ENCODE measurements at places on chromosomes 2 and 18.

- peak; percentile 89 for DNase-seq
These were observed 70.0 kb downstream of the NAB1 start for GRCh38 chr2:190718652-190719526.

DNA sequence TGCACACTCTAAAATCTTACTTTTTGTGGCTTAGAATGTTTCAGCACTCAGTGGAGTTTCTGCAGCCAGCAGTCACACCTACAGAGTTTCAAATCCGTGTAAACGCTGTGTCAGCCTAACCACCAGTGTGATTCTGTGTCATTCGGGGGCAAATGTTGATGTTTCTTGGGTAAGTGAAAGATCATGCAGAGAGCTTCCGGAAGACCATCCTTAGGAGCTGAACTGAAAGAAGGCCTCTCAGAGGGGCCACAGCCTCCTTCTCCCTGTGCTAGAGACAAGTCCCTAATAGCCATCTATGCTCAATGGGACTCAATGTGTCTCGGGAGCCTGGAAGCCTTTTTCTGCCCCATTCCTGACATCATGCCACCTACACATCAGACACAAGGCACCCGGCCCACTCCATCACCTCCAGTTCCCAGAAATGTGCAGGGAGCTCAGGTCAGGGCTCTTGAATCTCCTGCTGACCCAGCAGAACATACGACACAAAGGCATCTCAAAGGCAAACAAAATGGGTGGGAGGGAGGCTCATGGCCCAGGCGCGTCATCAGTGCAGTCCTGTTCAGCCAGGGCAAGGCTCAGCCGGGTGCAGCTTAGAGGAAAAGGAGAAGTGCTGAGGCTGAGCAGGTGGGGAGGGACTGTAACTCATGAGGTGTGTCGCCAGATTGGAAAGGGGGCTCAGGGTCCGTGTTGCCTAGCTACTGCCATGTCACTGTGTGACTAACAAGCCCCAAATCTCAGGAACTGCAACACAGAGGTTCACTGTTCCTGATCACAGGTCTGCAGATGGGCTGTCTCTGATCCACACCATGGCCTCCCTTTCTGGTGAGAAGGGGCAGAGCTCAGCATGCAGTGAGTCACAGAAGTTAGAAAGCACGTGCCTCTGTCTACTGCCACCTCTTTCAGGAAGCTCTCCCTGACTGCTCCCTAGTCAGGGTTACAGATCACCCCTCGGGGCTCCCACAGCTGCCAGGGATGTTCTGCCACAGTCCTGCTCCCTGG lies 82.0 kb downstream of the SMAD7 start:
- peak; percentile 74 for DNase-seq

- DNase-seq: no peak
These were observed 266.4 kb downstream of the ANAPC1 start for GRCh38 chr2:111617299-111618225.

GRCh38 chr2:223758131-223758840 lies 79.1 kb downstream of the AP1S3 start:
- no peak for DNase-seq

DNA sequence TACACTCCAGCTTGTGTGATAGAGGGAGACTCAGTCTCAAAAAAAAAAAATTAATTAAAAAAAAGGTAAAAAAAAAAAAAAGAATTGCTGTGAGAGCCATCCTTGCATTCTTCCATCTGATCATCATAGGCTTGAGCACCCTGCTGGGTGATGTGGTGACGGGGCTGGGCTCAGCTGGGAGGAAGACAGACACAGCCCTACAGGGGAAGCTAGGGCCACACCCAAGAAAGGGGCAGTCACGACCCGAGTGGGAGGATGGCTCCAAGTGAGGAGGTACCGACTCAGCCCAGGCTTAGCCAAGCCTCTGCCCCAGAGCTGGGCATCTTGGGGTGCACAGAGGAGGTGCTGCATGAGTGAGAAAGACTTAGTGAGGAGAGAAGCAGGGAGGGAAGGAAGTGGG lies 165.5 kb downstream of the SH3RF3 start:
- no peak for DNase-seq

DNA sequence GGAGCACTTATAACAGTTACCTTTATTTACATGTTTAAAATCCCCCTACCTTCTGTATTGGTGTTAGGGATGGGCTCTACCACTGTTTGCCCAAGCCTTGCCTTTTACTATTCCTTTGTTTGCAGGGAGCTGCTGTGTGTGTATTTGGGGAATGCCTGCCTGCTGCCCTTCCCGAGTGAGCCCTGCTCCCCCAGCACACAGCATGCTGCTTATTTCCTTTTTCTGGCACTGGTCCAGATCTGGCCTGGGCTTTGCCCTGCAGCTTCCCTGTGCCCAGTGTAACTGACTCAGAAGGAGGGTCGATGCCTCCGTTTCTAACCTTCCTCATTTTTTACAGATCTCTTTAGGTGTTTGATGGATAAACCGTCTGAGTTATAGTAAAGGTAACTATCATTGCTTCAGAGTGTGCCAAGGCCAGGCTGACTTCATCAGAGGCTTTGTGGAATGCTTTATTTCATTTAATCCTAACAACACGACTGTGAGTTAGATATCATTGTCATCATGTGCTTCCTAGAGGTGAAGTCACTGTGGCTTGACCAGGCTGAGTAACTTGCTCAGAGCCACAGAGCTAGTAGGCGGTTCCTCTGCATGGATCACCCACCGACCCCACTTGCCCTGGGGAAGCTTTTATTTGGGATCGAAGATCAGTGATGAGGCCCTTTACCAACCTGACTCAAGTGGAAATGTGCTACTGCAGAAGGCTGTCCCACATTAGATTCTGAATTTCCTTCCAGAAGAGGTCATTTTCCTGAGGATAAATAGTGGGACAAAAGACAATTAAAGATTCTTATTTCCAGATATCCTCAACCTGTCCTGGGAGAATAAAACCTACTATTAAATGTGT lies 238.8 kb downstream of the ZNF407 start:
- no peak for DNase-seq

DNA sequence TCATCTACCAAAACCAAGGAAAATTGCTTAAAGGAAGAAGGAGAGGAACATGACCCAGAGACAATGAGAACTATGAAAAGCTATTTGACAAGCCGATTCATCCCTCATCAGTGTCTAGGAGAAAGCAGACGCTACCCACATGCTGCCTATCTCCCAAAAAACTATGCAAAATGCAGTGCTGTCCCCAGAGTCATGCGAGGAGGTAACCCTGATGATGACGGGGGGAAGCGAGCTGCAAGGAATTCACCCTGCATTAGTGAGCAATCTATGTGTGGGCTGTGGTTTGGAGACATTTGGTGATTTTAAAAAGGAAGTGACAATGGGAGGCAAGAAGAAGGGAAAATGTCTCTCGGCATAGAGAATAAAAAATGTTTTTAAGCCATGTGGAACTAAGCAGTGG lies 472.7 kb downstream of the CMPK2 start:
- DNase-seq: no peak

DNA sequence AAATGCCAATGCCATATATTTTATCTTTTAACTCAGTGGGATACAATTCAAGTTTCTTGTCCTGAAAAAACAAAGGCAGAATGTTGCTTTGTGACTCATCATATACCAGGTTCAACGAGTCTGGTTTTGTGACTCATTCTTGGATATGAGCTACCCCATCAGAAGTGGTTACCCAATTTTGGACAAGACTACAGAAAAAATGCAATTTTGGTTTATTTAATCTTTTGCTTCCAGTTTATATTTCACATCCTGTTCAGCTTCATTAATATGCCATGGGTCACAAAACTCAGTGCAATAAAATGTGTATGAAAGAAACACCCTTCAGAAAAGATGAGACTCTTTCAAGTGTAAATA lies 25.0 kb downstream of the FN1 start:
- no peak for DNase-seq

DNA sequence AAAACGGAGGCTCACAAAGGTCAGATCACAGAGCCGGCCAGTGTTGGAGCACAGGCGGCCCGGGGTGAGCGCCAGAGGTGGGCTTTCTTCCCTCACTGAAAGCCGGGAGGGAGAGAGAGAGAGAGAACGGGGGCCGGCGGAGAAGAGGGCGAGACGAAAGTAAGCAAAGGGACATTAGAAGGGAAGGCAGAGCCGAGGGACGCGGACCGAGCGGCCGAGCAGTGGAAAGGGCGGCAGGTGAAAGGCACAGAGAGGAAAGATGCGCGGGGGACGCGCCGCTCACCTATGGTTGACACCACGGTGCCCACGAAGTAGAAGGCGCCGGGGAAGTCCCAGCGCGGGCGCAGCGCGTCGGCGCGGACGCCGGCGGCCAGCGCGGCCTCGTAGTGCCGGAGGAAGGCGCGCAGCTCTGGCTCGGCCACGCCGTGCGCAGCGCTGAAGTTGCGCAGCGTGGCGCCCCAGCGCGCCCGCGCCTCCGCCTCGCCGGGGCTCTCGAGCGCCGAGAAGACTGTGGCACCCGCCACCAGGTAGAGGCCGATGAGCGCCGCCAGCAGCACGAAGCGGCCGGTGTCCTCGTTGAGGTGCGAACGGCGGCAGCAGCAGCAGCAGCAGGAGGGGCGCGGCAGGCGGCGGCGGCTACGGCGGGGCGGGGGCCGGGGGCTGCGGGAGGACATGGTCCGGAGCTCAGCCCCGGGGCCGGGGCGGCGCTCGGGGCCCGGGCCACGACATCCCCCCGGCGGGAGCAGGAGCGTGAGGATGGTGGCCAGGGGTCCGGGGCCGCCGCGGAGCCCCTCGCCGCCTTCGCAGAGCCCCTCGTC lies 166.9 kb downstream of the MSH2 start:
- no peak for DNase-seq

- DNase-seq: no peak
These were observed 35.6 kb downstream of the EHBP1 start for GRCh38 chr2:62741127-62741526.

GRCh38 chr2:232321156-232321816 lies 57.3 kb upstream of the ALPP start:
- DNase-seq: peak; percentile 79

DNA sequence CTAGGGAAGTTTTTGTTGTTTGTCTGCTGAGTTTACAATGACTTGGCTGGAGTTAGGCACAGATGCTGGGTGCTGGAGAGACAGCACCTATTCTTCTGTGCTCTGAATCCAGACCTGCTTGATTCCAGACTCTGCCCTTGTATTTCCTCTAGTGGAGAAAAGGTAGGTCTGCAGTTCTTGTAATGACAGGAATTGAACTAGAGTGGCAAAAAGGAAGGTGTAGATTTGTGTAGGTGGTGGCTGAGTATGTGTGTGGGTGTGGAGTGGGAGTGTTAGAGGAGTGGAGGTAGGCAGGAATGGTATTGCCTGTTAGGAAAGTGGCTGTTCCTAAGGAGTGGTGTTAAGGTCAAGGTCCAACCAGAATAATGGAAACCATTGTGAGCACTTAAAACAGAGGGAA lies 71.9 kb upstream of the LYPD6 start:
- no peak for DNase-seq

DNA sequence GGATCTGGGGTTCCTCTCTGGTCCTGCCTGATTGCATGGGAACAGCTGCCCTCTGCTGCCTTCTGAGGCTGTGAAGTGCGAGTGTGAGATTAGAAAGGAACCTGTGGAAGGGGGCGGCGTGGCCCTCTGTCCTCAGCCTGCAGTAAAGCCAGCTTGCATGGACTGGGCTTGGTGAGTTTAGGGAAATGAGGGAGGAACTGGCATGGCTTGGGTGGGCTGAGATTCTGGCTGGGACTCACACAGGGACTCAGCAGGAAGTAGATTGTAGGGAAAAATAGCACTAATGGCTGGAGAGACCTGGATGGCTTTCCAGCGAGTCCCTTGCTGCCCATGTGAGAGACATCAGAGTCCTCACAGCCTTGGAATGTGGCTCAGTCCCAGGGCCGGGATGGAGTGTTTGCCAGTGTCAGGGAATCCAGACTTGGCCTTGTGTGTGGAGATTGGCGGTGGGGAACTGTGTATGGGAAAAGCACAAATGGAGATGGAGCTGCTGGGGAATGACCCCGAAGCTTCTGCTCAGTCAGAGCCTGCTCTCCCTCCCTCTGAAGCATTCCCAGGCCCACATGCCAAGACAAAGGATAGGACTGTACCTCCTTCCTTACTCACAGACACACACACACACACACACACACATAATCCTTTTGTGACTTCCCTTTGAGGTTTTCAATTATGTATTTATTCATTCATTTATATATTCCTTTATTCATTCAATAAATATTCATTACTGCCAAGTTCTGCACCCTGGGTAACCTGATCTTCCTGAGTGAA lies 115.4 kb downstream of the ACAA2 start:
- DNase-seq: no peak

DNA sequence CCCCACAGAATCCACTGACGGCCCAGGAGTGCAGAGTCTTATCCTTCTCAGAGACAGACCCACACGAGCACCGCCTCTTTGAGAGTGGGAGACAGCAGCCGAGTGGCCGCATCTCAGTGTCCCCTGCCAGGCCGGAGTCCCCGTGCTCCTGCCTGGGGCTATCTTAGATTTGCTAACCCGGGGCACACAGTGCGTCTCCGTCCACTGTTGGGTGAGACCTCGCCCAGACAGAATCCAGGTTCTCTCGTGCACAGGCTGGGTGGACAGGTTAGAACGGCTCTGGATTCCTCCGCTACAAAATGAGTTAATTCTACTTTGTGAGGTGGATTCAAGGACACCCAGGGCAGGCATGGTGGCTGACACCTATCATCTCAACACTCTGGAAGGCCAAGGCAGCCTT lies 88.3 kb downstream of the ZNF516 start:
- no peak for DNase-seq

DNA sequence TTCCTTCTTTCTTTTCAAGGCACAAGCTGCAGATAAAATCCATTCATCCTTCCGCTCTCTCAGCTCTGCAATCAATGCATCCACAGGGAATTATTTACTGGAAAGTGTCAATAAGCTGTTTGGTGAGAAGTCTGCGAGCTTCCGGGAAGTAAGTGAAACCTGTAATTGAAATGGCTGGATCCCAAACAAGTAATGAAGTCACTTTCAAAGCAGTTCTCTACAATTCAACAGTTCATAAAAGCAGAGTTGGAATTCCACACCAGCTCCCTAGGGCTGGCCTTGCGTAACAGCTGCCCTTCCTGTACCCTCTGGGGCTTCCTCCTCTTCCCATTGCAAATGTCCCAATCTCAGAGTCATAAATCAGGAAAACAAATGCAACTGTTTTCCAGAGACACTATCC lies 9.6 kb downstream of the SERPINB2 start:
- no peak for DNase-seq

- DNase-seq: no peak
These were observed 4.4 kb upstream of the ZEB2 start for GRCh38 chr2:144524118-144525009.

DNA sequence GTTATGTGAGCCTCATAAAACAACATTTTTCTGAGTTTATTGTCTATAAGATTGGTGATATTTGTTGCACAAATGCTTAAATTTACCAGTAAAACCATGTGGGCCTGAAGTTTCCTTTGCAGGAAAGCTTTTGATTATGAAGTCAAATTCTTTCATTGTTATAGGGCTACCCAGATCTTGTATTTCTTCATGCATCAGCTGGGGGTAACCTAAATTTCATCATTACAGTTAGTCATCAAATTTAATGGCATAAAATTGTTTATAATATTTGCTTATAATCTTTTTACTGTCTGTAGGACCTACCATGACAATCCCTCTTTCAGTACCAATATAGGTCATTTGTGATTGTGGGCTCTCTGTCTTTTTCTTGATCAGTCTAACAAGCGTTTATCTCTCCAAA lies 47.8 kb downstream of the SMAD2 start:
- DNase-seq: no peak

GRCh38 chr2:8514796-8515758 lies 166.8 kb upstream of the ID2 start:
- DNase-seq: peak; percentile 83

Measured in stimulated activated CD4-positive, alpha-beta T cell treated with anti-CD3 and anti-CD28 coated beads, Interleukin-1b, Interleukin-23, amount 100 ng/mL, for 48 hours (primary cell).